NCI-H1417 treated with DMSO at 0.1 percent for 48 hours (cell line): ENCODE measurements at places on chromosomes 5 and 9.

DNA sequence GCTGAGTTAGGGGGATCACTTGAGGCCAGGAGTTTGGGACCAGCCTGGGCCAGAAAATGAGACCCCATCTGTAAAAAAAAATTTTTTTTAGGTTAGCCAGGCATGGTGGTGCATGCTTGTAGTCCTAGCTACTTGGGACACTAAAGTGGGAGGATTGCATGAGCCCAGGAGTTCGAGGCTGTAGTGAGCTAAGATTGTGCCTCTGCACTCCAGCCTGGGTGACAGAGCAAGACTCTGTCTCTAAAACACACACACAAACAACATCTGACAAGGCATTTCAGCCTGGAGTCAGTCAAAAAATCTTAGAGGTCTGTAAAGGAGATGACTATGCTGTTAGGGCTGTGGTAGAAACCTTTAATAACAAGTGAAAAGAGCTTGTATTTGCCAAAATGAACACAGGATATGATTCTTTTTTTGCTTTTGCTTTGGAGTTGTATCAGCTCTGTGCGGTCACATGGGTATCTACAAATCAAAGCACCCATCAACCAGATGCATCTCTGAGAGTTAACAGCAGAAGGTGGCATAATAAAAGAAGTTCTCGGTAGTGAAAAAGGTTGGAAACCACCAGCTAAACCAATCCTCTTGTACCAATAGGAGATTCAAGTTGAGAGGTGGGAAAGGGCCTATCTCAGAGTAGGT lies 3.6 kb upstream of the PSMD5 start:
- DNase-seq, result no peak

DNA sequence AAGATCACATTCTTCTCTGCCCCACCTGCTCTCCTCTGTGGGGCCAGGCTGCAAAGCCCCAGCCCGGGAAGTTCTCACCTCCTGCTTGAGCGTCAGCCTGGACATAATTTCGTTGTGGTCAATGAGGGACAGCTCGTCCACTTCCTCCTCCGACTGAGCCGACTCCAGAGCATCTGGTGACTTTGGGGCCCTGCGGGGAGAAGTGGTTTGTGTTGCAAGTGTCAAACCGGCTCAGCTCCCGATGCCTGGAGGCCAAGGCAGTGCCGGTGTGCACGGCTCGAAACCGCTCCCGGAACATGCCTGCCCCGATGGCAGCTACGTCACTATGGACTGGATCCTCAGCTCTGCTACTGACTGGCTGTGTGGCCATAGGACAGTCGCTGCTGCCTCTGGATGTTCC lies 52.8 kb downstream of the PRRT1B start:
- no peak for DNase-seq

GRCh38 chr5:67976181-67976580 lies 239.4 kb upstream of the PIK3R1 start:
- no peak for DNase-seq

DNA sequence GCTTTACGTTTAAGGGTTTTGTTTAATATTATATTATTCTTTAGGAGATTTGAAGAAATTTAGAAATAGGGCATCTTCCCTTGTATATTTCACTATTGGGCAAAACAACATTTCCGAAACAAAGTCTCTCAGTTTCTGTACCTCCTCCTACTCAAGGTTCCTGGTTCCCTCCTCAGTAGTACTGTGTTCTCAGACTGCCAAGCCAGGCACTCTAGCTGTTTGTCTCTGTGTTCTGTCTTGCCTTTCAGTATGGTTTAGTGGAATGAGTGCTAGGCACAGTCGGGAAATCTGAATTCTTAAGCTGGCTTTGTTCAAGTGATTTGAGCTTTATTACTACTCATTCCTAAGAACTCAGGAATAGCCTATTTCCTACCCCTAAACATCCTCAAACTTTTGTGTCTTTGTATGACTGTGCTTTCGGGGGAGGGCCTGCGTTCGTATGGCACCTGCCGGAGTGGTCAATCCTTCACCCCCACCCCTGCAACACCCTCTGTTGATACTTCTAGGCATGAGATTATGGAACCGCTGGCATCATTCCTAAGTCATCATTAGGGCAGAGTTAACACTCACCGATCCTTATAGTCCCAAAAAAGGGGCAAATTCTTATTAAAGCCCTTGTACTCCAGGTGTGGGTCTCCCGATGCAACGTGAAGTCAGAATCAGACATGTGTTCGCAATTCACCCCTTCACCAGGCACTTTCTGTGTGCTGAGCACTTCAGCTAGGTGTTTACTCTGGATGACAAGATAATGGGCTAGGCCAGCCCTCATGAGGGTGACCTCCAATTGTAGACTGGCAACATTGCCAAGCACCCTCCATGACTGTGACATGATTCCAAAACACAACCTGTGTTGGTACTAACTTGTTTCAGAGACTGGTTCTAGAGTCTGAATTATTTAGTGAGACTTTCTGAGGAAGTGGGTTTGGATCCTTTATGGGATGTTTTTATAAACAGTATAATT lies 24.5 kb downstream of the SNX18 start:
- DNase-seq, result no peak

GRCh38 chr9:33166231-33167083 lies 679 bp downstream of the B4GALT1 start:
- no peak for DNase-seq

- DNase-seq, result no peak
Measured at GRCh38 chr9:4382722-4383317, 83.0 kb upstream of the GLIS3 start.

DNA sequence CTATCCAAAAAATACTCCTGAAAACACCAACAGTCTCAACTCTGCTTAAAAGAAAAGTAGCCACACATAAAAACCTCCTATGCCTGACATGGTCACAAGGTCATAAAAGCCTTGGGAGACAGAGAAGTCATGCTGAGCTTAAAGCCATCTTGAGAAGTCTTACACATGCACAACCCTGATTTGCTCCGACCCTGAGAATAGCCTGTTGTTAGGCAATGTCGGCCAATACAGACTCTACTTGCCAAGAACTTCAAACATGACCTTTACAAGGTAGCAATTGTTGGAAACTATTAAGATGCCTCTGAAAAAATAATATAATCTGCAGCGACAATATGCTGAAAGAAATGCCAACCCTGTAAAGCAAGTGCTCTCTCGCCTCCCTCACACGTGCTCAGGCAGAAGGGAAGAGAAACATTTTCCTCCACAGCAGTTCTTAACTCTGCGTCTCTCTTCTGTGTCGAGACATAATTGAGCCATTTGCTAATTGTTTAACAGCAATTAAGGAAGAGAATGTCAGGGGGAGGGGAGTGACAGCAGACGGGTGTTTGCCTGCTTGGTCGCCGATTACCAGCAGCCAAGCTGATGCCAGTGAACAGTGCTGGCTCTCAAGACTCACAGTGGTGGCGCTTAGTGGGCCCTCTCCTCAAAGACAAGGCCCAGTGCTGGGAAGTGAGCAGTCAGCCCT lies 393.6 kb downstream of the SPOCK1 start:
- DNase-seq, result no peak

GRCh38 chr5:172315587-172316493 lies 32.3 kb upstream of the UBTD2 start:
- no peak for DNase-seq

DNA sequence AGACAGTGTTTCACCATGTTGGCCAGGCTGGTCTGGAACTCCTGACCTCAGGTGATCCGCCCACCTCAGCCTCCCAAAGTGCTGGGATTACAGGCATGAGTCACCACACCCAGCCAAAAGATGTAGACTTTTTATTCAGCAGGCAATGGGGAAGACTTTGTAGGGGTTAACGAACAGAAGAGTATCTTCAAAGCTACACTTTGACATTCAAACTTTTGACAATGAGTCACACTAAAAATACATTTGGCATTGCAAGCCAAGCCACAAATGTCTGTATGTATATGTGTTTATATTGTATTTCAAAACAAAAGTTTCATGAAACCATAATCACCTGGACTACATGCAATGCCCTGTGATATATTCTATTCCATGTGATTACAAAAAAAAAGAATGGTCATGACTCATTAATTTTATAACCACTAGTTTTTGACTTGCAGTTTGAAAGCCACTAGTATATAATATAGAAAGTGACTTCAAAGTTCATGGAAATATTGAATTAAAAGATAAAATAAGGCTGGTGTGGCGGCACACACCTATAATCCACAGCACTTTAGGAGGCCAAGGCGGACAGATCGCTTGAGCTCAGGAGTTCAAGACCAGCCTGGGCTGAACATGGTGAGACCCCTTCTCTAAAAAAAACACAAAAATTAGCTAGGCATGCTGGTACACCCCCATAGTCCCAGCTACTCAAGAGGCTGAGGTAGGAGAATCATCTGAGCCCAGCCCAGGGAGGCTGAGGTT lies 8.3 kb downstream of the DIMT1 start:
- DNase-seq, result no peak

- no peak for DNase-seq
Measured at GRCh38 chr5:149024477-149024876, 38.4 kb downstream of the SH3TC2 start.

DNA sequence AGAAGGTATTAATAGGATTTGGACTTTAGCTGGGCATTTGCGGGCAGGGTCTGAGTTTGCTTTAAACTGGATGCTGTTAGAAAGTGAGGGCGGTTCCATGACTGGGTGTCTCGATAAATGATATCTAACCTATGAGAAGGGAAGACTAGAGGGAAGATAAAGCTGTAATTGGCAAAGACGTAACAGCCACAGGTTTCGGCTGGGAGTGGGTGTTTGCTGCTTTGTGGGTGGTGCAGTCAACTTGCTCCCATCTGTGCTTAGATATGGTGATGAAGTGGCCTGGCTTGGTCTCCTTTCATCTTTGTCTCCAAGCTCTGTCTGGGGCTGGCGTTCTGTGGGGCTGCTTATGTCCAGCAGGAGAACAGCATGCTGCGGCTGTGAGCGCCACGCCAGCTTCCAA lies 23.3 kb downstream of the OR2V1 start:
- no peak for DNase-seq

DNA sequence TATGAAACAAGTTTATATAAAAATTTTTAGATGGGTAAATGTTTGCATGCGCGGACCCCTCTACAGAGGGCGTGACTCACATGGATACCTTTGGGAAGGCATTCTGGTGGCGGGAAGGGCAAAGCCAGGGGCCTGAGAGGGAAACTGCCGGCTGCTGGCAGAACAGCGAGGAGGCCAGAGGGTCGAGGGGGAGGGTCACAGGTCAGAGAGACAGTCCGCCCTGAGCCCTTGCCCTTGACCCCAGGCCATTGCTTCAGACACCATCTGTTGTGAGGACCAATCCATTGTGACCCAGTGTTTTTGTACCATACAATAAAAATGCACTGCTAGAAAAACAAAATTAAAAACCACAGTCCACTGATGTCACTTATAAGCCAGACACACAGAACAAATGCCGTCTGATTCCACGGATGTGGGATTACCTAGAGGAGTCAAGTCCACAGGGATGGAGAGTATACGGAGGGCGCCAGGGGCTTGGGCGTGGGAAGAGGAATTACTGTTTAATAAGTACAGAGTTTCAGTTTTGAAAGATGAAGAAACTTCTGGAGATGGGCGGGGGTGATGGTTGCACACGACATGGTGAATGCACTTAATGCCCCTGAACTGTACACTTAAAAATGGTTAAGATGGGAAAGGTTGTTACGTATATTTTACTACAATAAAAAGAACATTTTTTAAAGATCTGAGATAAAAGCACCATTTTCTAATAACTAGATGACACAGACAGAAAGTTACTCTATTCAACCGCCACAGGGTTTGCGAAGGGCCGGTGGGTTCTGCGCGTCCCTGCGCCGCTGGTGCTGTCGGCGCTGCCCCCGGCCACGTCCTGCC lies 12.0 kb downstream of the BTNL9 start:
- DNase-seq, result no peak

- DNase-seq, result no peak
Measured at GRCh38 chr5:135720191-135720590, 114.3 kb upstream of the SLC25A48 start.

DNA sequence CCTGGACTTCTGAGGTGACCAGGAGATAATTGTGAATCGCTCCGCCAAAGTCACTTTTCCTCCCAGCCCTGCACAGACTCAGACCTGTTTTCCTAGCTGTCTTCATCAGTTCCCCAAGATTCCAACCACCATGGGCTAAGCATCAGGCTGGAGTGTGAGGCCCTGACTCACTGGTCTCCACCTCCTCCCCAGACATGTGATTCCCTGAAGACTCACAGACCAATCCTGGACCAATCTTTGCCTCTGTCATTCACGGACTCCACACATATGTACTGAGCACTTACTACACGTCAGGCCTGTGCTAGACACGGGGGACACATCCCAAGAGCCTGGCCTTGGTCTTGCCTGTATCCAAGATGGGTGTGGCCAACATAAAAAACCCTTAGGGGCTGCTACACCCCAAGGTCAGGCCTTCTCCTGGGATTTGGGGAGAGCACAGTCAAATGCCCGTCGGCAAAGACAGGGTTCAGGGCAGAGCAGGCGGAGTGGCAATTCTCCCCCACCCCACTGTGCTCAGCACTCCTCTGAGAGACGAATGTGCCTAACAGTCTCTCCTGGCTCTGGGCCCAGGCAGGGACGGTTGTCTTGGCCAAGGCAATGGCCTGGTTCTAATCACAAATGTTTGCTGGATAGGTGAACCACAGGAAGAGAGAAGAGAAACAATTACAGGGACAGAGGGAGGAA lies 11.9 kb downstream of the EEIG1 start:
- DNase-seq, result no peak

DNA sequence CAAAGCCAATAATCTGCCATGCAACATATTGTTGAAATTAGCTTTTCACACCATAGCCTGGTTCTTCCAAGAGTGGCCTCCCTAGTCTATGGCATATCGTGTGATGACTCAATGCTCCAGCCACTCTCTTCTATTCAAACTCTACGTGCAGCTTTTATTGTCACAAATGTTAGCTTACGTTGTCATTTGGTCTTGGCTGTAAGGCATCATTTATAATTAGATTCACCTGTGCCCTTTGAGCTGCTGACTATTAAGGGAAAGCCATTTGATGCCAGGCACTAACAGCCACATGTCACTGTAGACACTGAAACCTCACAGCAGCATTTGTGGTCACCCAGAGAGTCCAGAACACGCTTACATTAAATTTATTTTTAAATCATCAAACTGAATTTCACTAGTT lies 66.8 kb downstream of the APBA1 start:
- peak; percentile 26 for DNase-seq

DNA sequence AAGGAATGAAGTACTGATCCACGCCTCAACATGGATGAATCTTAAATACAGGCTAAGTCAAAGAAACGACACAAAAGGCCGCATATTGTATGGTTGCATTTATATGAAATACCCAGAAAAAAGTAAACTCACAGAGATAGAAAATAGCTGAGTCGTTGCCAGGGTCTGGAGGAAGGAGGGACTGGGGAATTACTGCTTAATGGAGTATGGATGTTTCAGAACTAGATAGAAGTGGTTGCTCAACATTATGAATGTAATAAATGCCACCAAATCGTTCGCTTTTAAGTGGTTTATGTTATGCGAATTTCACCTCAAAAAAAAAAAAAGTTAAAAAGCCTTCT lies 784 bp upstream of the MSANTD3 start:
- DNase-seq, result no peak

GRCh38 chr9:19698960-19699359 lies 89.9 kb downstream of the SLC24A2 start:
- no peak for DNase-seq

- no peak for DNase-seq
Measured at GRCh38 chr9:6197330-6197729, 18.3 kb upstream of the IL33 start.
